ENCODE measurements at places on chromosomes 16 and 17.

- DNase-seq, result no peak
Measured at GRCh38 chr16:51137097-51137496, 14.0 kb downstream of the SALL1 start.

GRCh38 chr17:72463287-72464102 is 342.7 kb downstream of the SOX9 start:
- DNase-seq, result no peak

GRCh38 chr17:16989230-16989952 is 17.5 kb upstream of the TNFRSF13B start:
- DNase-seq, result no peak

DNA sequence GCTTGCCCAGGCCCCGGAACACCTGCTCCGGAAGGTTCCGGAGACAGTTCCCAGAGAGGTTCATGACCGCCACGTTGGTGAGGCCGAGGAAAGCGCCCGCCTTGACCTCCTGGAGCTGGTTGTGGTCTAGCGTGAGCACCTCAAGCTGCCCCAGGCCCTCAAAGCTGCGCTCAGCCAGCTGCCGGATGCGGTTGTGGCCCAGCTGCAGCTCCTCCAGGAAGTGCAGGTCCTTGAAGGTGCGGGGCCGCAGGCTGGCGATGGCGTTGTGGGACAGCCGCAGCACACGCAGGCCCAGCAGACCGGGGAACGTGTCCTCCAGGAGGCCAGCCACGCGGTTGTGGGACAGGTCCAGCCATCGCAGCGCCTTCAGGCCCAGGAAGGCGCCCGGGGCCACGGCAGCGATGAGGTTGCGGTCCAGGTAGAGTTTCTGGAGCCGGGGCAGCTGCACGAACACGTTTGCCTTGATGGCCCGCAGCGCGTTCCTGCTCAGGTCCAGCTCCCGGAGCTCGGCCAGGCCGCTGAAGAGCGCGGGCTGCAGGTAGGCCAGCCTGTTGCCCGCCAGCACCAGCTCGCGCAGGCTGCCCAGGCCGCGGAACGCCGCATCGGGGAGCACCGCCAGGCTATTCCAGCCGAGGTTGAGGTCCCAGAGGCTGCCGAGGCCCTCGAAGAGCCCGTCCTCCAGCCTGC is 2.1 kb downstream of the IGFALS start:
- DNase-seq, result no peak

- no peak for DNase-seq
Measured at GRCh38 chr17:17841601-17842025, 4.8 kb upstream of the SREBF1 start.

GRCh38 chr16:81106826-81107503 is 10.8 kb upstream of the GCSH start:
- DNase-seq, result no peak

DNA sequence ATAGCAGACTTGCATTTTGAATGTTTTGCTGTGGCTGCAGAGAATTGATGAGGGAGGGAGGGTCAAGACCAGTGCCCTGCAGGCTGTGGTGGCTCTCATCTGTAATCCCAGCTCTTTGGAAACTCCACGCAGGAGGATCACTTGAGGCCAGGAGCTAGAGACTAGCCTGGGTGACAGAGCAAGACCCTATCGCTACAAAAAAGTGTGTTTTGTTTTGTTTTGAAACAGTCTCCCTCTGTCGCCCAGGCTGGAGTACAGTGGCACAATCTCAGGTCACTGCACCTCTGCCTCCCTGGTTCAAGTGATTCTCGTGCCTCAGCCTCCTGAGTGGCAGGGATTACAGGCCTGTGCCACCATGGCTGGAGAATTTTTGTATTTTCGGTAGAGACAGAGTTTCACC is 1.9 kb upstream of the UBE2G1 start:
- no peak for DNase-seq
